Stimulated activated CD8-positive, alpha-beta memory T cell treated with anti-CD3 and anti-CD28 coated beads, Interleukin-4, amount 100 ng/mL, for 48 hours (primary cell): ENCODE measurements at places on chromosomes 11 and 22.
A peak's percentile ranks its signal among the peaks of the same experiment; 100 is the strongest.

- DNase-seq, result no peak
Observed at GRCh38 chr11:66073669-66074068, 3.6 kb downstream of the PACS1 start.

- DNase-seq, result no peak
Observed at GRCh38 chr11:69822676-69823494, 3.7 kb upstream of the FGF3 start.

DNA sequence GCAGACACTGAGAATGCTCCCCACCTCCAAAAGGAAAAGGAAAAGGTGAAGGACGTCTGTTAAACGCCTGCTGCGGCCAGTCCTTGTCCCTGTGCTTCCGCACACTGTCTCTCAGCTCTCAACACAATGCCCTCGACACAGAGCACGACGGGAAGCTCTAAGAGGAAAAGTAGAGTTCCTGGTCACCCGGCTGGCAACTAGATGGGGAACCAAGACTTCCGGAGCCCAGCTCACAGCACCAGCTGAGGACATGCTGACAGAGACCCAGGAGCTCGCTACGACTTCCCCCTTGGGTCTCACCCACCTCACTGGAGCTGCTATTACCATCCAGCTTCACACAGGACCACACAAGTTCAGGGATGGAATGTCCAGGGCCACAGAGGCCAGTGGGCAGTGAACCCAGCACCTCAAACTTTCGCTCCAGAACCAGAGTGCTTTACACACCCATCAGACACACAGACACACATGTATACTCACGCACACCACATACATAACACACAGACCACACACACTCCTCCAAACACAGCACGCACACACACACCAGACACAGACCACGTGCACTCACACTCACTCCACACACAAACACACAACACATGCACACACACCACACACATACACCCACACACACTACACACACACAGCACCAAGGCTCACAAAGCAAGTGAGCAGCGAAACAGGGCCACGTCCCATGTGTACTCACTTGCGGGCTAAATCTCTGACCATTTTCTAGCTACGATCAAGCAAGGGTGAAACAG lies 9.6 kb downstream of the SULT4A1 start:
- DNase-seq, result no peak

DNA sequence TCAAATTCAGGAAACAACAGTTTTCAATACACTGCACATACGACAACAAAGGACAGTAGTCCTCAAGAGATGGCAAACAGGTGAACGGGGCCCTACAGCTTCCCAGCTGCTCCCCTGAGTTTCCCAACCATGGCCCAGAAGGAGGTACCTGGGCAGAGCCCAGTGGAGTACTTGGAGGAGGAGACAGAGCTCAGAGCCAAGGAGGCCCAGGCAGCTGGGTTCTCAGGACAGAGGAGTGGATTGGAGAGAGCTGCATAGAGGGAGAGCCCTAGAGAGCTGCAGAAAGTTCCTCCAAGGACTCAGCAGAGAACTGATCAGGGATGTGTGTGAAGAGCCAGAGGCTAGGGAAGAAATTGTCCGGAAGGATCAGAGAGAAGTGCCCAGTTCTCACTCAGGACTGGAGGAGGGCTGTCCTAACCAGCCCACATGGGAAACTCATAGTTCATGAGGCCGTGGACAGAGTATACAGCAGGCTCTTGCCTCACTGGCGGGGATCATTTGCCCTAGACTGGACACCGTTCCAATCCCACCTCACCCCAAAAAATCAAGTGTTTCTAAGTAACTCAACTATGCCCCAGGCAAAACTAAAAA lies 7.6 kb upstream of the ASCL2 start:
- DNase-seq, result no peak

DNA sequence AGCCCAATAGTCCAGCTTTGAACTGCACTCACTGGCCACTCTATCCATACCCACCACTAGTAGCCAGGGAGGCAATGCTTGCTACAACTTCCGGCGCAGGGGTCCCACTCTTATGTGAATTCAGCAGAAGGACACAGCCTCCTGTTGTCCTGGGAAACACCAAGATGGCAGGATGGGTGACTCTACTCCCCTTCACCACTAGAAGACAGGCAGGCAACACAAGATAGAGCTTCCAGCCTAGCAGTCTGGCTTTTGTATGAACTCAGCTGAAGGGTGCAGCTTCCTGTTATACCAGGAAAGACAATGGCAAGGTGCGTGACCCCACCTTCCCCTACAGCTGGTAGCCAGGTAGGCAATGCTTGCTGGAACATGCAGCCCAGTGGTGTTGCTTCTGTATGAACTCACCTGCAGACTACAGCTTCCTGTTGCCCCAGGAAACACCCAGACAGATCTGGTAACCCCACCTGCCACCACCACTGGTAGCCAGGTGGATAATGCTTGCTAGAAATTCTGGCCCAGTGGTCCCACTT lies 205.2 kb upstream of the KIRREL3 start:
- no peak for DNase-seq

DNA sequence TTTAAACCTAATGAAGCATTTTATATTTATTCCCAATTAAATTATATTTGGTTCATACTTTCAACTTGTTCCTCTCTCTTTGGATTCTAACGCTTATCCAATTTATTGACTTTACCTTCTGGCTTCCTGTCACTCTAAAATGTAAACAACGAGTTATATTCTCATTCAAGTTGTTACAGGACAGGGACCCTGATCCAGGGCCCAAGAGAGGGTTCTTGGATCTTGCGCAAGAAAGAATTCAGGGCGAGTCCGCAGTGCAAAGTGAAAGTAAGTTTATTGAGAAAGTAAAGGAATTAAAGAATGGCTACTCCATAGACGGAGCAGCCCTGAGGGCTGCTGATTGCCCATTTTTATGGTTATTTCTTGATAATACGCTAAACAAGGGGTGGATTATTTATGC lies 405.6 kb upstream of the API5 start:
- no peak for DNase-seq

GRCh38 chr11:123429913-123430720 lies at the start of gene GRAMD1B:
Gene GRAMD1B (plus strand): TSS chr11:123430269. CDS start chr11:123430793, 524 bp downstream.
- peak; percentile 84 for DNase-seq

- DNase-seq, result no peak
Observed at GRCh38 chr11:19121646-19122045, 4.7 kb downstream of the ZDHHC13 start.

- DNase-seq, result no peak
Observed at GRCh38 chr11:501683-502287, 5.3 kb downstream of the RNH1 start.

GRCh38 chr11:61893981-61894380 lies 2.6 kb upstream of the FADS3 start:
- no peak for DNase-seq

DNA sequence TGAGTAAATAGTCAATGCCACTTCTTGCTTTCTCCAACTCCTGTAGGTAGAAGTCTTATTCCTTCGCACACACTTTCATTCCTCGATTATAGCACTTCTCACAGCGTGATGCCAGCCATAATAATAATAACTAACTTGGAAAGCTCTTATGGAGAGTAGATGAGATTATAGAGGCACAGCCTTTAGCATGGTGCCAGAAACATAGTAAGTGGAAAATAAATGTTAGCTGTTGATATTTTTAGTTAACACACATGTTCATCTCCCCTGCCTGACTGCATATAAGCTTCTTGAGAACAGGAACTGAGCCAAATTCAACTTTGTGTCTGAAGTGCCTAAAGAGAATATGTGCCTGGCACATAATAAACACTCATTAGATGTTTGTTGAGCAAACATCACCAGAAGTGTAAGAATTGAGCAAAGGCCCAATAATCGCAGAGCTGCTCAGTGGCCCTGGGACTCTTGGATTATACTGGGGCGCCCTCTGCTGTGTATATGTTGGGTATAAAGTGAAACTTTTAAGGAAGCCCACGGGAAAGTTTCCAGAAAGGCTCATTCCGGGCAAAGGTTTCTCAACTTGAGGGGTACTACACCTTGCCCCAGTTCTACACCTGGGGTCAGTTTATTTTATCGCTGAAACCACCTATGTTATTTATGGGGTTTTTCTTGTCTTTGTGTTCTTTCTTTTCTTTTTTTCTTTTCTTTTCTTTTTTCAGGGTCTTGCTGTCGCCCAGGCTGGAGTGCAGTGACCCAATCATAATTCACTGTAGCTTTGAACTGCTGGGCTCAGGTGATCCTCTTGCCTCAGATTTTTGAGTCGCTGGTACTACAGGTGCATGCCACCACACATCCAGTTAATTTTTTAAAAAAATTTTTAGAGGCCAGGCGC lies 22.3 kb downstream of the SLN start:
- peak; percentile 73 for DNase-seq

DNA sequence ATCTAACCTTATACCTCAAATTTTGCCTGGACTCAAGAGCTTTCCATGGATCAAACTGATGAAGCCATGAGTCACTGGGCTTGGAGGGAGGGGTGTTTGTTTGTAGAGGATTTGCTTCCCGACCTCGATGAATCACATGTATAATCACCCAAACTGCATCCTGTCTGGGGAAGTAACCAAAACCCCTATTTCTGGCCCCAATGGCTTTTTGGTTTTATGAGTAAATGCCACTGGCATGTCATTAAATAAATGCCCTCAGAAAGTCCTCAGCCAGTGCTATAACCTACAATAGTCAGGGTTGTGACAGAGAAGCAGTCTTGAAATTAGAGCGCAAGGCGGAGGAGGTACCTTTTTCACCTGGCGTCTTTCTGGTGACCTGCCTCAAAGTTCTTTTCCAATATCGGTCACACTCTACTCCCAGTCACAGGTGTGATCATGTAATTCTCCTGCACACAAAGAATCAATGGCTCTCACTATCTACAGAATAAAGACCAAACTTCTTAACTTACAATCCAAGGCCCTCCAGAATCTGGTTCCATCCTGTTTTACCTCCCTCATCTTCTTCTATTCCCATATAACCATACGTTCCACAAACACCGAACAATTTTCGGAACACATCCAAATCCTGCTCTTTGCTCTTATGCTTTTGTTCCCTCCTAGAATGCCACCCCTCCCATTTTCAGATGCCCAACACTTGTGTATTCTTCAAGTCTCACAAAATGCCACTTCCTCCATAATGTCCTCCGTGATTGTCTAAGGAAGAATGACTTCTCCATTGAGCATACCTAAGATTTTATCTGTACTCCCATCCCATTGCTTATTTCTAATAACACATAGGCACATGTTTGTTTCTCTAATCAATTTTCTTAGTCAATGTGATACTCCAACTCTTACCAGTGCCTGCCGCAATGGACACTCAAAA lies 81.3 kb upstream of the BLID start:
- DNase-seq, result no peak

DNA sequence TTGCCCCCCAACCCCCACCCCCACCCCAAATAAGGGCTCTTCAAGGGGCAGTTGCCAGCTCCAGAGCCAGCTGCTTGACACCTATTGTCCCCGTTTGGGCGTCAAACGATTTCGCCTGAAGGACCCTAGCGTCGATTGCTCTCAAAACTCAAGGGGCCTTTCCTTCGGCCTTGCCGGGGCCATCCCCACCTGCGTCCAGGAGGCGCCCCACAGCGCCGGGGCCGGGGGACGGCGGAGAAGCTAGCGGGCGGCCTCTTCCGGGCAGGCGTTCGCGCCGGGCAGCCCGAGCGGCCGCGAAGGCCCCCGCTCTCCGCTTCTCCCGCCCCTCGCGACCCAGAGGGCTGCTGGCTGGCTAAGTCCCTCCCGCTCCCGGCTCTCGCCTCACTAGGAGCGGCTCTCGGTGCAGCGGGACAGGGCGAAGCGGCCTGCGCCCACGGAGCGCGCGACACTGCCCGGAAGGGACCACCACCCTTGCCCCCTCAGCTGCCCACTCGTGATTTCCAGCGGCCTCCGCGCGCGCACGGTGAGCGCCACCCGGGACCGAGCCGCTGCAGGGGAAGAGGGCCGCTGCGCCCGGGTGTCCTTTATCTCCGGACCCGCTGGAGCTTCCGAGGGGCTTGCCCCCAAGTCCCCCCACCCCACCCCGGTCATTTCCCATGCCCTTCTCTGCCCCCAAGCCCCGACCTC lies at the start of gene CAPRIN1:
CAPRIN1 (plus strand) TSS at position 383 of the 687 bp plus-strand sequence. CDS start 690 bp downstream, outside the sequence.
- peak; percentile 90 for DNase-seq

GRCh38 chr11:92495107-92495793 lies 270.6 kb downstream of the FAT3 start:
- DNase-seq, result no peak

DNA sequence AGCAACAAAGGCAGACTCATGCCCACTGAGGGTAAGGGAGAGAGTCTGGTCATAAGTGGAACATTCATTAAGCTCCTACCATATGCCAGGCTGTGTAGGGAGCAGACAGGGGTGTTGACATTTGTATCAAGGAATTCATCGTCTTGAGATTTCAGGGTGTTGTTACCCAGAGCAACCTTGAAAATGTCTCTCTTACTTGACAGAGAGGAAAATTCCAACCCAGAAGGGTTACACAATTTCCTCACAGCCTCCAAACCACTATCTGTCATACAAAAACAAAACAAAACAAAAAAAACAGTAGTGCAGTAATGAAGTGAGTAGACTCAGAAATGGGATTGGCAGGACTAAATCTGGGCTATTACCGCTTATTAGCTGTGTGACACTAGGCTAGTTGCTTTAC lies 113.2 kb downstream of the MIAT start:
- no peak for DNase-seq

GRCh38 chr11:124115782-124116616 lies 749 bp downstream of the VWA5A start:
- peak; percentile 25 for DNase-seq

DNA sequence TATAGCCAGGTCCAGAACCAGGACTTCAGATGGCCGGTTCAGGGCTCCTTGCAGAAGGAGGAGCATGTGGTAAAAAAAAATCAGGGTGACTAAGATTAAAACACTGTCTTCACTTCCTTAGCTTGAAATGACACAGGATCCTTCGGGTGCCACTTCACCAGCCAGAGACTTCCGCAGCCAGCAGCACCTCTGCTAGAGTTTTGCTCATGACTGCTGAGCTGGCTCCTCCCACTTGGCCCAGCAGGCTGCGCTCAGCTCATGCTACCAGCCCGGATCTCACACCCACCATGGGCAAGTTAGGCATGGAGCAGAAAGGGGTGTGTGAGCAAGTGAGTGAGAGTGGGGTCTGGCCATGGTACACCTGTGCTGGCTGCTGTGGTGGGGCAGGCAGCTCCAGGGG lies 6.6 kb upstream of the MS4A18 start:
- no peak for DNase-seq

- no peak for DNase-seq
Observed at GRCh38 chr11:36296884-36297543, 926 bp downstream of the PRR5L start.

DNA sequence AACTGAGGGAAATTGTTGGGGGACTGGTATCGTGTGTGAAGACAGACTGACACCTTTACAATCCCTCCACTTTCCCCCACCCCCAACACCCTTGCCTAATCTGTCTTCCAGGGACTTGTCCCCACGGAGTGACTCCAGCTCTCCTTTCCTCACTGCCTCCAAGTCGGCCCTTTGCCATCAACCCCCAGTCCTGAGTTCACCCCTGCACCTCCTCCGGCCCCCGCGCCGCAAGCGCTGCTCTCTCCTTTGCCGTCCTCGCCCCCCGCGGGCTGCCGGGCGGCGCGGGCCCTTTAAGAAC lies 183 bp upstream of the ABCG4 start:
- DNase-seq, result no peak
